ENCODE measurements at places on chromosomes 11 and 22.

DNA sequence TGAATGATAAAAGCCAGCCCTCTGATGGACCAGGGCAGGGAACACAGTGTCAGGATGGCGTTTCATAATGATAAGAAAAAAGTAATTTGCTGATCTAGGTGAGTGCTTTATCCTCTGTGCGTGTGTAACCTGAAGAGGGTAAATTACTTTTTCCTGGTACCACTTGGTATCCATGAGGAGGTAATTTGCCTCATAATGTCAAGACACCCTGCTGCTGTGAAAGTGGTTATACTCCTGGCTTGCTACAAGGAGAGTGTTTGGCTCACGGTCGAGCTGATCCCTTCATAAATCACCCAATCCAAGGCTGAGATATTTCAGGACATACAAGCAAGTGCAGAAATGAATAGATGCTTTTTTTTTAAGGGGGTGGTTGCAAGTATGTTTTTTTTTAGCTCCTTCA, 207.2 kb upstream of the PGR start:
- no peak for DNase-seq

GRCh38 chr11:70074746-70075145, 3.4 kb upstream of the ANO1 start:
- DNase-seq, result no peak

- DNase-seq, result peak; percentile 90
These were observed 19.9 kb downstream of the PACSIN2 start for GRCh38 chr22:42994917-42995562.

DNA sequence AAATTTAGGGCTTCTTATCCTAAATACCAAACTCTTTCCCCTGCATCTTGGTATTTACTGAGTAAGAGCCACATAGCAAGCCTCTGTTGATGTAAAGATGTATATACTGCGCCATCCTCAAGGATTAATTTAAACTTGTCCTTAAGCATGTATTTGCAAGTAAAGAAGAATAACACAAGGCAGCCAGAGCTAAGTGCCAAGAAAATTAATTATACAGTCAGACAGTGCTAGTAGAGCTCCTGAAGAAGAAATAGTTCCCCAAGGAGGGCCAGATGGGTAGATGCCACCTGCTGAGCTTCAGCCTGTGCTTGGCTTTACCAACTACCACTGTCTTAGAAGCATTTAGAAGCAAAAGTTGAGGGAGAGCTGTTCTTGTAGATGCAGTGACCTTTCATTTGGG, 470.0 kb downstream of the BUD13 start:
- no peak for DNase-seq

GRCh38 chr11:128304666-128305485, 282.5 kb downstream of the ETS1 start:
- no peak for DNase-seq

GRCh38 chr22:49392247-49392646, 435.4 kb downstream of the BRD1 start:
- no peak for DNase-seq

GRCh38 chr22:39408807-39409206, 9.2 kb downstream of the TAB1 start:
- DNase-seq, result no peak

DNA sequence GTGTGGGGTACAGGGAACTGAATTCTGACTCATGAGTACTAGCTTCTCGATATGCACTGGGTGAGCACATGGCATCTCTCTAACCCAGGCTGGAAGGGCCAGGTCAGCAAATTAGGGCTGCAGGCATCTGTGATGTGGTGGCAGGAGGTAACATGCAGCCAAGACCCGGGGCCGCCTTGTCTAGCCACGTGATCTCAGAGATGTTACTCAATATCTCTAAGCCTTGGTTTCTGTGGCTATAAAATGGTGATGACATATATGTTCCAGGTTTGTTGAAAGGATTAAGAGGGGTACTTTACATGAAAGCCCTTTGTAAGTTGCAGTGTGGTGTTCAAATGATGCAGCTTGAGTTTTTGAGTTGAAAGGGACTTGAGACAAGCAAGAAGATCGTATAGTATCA, 3.2 kb downstream of the ST14 start:
- DNase-seq, result peak; percentile 84

DNA sequence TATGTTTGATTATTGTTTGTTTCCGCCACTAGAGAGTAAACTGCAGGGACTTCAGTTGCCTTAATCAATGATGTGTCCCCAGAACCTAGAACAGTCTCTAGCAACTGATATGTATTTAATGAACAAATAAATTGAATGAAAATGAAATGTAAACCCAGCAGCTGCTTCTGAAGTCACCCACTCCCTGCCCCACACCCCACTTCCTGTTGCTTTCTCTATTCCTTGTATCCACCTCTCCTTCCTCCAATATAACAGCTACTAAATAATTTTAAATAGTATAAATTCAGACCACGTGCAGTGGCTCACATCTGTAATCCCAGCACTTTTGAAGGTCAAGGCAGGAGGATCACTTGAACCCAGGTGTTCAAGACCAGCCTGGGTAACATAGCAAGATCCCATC, 15.8 kb downstream of the MYH9 start:
- DNase-seq, result no peak

- peak; percentile 11 for DNase-seq
These were observed 28.3 kb upstream of the WNT11 start for GRCh38 chr11:76234416-76235232.

GRCh38 chr11:119520400-119520799, 97.4 kb upstream of the THY1 start:
- no peak for DNase-seq

DNA sequence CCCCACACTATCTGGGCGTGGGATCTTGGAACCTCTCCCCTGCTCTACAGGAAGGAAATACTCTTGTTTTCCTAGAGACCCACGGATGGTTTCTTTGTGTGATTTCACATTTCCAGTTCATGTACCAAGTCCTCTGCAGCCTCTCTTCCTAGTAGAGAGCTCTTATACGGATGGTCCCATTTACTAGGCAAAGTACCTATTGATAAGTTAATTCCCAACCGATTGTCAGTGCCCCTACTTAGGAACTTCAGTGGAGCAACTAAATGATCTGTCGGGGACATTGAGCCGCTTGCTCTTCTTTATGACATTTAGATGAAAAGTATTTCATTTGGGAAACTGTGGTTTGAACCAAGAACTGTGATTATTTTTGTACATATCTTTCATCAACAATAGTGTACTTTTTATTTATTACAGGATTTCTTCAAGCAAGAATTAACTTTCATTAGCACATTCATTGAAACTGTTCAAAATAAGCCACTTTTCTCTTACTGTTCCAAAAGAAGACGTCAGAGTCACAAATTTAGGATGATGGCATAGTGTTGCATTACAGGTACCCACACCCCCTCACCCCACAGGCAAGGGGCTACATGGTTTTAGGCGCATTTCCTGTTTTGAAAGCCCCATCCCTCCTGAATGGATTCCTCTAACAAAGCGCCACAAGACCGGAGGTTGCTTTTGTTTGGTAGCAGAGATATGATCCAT, 34.2 kb downstream of the ELMOD1 start:
- DNase-seq, result no peak

DNA sequence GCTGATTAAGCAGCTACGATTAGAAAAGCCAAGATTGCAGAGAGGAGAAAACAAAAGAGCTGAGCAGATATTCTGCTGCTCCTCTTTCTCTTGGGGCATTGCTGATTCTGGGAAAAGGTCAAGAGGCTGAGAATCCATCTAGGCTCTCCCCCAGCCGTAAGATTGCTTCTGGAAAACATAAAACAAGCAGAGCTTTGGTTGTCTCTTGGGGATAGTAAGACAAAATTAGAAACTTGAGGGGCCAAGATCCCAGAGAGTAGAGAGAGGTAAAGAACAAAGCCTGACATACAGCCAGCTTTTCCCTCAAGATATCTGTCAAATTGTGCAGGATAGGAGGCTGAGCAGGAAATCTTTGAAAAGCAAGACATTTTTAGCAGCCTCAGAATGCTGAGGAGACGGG, 158.2 kb downstream of the TTC28 start:
- DNase-seq, result no peak

- DNase-seq, result no peak
These were observed 42.6 kb downstream of the ST14 start for GRCh38 chr11:130202009-130202817.

DNA sequence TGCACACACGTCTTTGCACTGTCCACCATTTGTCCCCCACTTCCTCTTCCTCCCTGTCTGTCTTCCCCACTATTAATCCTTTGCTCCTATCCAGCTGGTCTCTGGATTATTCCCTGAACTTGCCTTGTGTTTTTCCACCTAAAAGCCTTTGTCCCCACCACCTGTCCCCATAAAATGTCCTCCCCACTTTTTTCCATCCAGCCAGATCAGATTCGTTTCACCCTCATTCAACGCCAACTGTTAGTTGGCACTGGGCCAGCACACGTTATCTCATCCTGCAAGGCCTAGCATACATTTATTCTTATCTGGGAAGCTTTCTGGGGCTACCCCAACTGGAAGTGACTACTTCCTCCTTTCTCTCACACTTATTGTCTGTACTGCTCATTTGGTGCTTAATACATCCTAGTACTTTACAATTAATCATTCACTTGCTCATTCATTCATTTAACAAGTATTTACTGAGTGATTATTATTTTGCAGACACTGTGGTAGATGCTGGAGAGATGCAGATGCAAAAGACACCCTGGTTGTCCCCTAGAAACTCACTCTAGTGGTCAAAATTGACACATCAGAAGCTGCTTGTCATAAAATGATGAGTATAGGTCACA, 96.2 kb downstream of the RASSF10 start:
- no peak for DNase-seq

DNA sequence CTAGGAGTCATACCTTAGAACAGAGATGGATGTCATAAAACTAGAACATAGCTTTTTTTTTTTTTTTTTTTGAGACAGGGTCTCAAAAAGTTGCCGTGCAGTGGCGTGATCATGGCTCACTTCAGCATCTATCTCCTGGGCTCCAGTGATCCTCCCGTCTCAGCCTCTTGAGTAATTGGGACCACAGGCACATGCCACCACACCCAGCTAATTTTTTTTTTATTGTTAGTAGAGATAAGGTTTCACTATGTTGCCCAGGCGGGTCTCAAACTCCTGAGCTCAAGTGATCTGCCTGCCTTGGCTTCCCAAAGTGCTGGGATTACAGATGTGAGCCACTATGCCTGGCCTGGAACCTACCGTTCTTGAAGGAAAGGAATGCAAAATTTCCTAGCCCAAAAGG, 8.8 kb upstream of the CEP295 start:
- no peak for DNase-seq

DNA sequence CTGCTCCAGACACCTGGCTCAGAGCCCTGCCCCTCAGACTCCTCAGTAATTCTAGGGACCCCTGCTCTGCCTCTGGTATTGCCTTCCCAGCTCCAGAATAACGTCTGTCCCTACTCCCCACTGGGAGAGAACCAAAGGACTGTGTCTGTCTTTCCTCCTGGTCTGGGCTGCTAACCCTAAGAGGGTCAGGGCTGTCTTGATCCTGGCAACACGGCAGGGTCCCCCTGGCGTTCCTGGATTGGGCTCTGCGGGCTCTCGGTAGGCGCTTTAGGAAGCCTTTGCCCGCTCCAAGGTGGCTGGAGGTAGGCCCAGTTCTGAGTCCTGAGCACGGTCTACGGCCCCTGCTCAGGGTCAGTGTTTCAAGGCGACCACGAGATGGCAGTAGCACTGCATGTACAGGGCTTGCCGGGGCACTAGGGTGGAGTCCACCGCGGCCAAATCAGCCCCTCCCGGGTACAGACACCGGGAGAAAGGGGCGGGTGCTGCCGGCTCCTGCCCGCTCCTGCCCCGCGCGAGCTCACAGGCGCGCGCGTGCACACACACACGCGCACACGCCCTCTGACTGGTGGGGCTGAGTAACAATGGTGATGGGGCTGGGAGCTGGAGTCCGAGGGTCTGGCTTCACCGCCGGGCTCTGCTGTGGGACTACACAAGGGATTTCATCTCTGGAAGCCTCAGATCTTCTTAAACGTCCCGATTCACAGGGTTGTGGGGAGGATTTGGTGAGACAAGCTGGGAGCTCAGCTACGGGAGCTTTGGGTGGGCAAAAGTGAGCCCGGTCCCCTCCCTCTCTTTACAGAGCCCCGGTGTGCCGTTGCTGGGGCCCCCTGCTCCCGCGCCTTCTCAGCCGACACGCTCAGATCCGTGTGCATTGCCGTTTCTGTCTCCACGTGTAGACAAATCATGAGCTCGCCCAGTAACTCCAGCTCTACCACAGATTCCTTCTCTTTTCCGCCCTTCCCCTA, 30.1 kb upstream of the HMOX1 start:
- DNase-seq, result peak; percentile 84

DNA sequence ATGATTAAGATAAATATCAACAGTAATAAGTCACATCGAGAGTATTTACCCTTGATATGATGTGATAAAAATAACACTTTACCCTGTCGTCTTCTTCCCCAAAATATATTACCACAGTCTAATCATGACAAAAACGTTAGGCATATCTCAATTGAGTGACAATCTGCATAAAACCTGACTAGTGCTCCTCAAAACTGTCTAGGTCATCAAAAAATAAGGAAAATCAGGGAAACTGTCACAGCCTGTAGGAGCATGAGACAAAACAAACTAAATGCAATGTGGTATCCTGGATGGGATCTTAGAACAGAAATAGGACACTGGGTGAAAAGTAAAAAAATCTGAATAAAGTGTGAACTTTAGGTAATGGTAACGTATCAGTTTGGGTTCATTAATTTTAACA, 19.4 kb upstream of the ANO5 start:
- DNase-seq, result no peak

- no peak for DNase-seq
These were observed 7.3 kb downstream of the TANGO2 start for GRCh38 chr22:20027966-20028854.

GRCh38 chr22:37896181-37896592, 9.9 kb upstream of the MICALL1 start:
- peak; percentile 95 for DNase-seq

- no peak for DNase-seq
These were observed 141.2 kb upstream of the SESN3 start for GRCh38 chr11:95372097-95372656.

GRCh38 chr22:41822317-41823057, 10.4 kb upstream of the SREBF2 start:
- peak; percentile 86 for DNase-seq

DNA sequence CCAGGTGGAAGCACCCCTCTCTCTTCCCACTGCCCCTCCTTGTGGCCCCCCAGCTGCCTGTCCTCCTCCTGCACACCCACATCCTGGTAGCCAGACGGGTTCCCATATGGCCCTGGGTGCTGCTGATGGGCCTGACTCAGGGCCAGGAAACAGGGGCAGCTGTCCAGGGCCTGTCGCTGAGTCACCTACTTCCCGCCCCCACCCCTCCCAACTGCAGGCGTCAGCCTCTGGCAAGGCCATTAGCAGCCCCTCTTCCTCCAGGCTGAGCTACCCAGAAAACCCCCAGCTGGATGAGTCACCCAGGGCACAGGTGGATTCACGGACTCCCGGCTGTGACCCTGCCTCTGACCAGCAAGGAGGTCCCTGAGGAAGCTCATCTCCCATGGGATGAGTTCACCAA, 6.9 kb upstream of the GAL start:
- DNase-seq, result peak; percentile 75

GRCh38 chr11:1772270-1773130, 8.8 kb upstream of the CTSD start:
- DNase-seq, result peak; percentile 85

GRCh38 chr11:15091175-15091574, 17.8 kb downstream of the CALCB start:
- no peak for DNase-seq

Measured in mammary epithelial cell (primary cell).